ENCODE measurements at places on chromosomes 6 and 20. TPM values are rescaled to one million over a fixed set of nuclear protein-coding genes. Genes with fewer than 3 reads are reported as not detected.

OPRL1 gene
- total RNA-seq, result 0.15 TPM

CYP39A1 gene
- total RNA-seq, result 7.2 TPM

SNTA1 gene
- total RNA-seq, result 2.0 TPM

BMP2 gene
- 6.7 TPM for total RNA-seq

WFDC5 gene
- total RNA-seq, result not detected

ULBP1 gene
- not detected for total RNA-seq

PDYN gene
- total RNA-seq, result not detected

EFCAB8 gene
- not detected for total RNA-seq

SYCP2L gene
- not detected for total RNA-seq

GINS1 gene
- 5.2 TPM for total RNA-seq

FOXQ1 gene
- total RNA-seq, result 5.6 TPM

C6orf163 gene
- total RNA-seq, result 2.6 TPM

SSTR4 gene
- total RNA-seq, result not detected

SMLR1 gene
- not detected for total RNA-seq

UBD gene
- not detected for total RNA-seq

COL10A1 gene
- not detected for total RNA-seq

RHAG gene
- not detected for total RNA-seq

CAP2 gene
- 12.3 TPM for total RNA-seq

THBS2 gene
- 0.05 TPM for total RNA-seq

ARHGAP18 gene
- total RNA-seq, result 14.6 TPM

SLC22A16 gene
- not detected for total RNA-seq

SLC12A5 gene
- 0.75 TPM for total RNA-seq

GRCh38 chr6:158262755-158263154, 49.5 kb upstream of the TULP4 start:
- peaks cover 5% of the 10 kb centered on the region for H3K4me1 ChIP-seq
- no peaks in the 10 kb centered on the region for H3K27me3 ChIP-seq
- H3K27ac ChIP-seq, result no peak overlapping the region
- H3K4me3 ChIP-seq, result no peak overlapping the region

DNA sequence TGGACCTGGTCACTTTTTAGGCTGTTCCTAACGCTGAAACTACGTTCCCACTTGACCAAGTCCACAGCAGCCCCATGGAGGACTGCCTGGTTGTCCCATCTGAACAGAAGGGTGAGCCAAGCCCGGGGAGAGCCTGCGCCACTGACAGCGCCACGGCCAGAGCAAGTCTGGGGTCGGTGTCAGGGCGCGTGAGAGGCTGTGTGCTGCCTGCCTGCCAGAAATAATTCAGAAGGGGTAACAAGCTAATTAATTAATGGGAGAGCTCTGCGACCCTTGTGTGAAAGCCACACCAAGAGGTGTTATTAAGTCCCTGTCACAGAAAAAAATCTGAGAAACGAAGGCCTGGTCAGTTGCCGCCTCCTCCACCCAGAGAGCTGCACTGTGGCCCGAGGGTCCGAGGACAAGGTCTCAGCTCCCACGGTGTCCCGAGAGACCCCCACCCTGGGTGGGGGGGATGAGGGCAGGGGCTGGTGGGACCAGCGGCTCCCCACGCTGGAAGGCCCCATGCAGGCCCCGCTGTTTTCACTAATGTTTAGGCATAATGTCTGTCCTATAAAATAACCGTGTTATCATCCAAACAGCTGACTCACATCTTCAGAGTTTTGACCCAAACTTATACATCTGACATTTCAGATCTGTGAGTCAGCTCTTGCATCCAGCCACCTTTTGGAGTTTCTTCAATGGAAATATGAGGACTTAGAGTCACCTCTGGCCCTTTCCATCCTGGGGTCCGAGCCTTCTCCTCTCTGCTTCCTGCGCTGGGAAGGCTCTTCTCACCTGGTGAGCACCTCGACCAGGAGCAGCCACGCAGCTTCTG, 58.5 kb downstream of the DLL1 start:
- H3K4me3 ChIP-seq, result no peak overlapping the region
- no peaks in the 10 kb centered on the region for H3K27me3 ChIP-seq
- DNase-seq, result peak; percentile 32
- no peaks in the 10 kb centered on the region for H3K36me3 ChIP-seq
- peaks cover 14% of the 10 kb centered on the region for H3K4me1 ChIP-seq

- no peak overlapping the region for H3K27ac ChIP-seq
- peaks cover 44% of the 10 kb centered on the region for H3K4me1 ChIP-seq
- DNase-seq, result no peak
- H3K27me3 ChIP-seq, result no peaks in the 10 kb centered on the region
- no peaks in the 10 kb centered on the region for H3K36me3 ChIP-seq
Measured at GRCh38 chr6:15427331-15428070, 181.6 kb downstream of the JARID2 start.

- H3K4me3 ChIP-seq, result no peak overlapping the region
- H3K4me1 ChIP-seq, result no peaks in the 10 kb centered on the region
- peaks cover 14% of the 10 kb centered on the region for H3K27me3 ChIP-seq
Measured at GRCh38 chr6:34082348-34082747, 63.5 kb downstream of the GRM4 start.

GRCh38 chr6:47206626-47207025, 103.1 kb downstream of the TNFRSF21 start:
- peaks cover 31% of the 10 kb centered on the region for H3K4me1 ChIP-seq
- no peaks in the 10 kb centered on the region for H3K36me3 ChIP-seq
- no peak overlapping the region for H3K27ac ChIP-seq
- no peak overlapping the region for H3K4me3 ChIP-seq
- no peaks in the 10 kb centered on the region for H3K27me3 ChIP-seq

- H3K4me3 ChIP-seq, result no peak overlapping the region
- no peak overlapping the region for H3K27ac ChIP-seq
- H3K36me3 ChIP-seq, result no peaks in the 10 kb centered on the region
- no peaks in the 10 kb centered on the region for H3K4me1 ChIP-seq
- H3K27me3 ChIP-seq, result peaks cover 35% of the 10 kb centered on the region
- no peak for DNase-seq
Measured at GRCh38 chr20:64151633-64152530, 12.4 kb upstream of the MYT1 start.

DNA sequence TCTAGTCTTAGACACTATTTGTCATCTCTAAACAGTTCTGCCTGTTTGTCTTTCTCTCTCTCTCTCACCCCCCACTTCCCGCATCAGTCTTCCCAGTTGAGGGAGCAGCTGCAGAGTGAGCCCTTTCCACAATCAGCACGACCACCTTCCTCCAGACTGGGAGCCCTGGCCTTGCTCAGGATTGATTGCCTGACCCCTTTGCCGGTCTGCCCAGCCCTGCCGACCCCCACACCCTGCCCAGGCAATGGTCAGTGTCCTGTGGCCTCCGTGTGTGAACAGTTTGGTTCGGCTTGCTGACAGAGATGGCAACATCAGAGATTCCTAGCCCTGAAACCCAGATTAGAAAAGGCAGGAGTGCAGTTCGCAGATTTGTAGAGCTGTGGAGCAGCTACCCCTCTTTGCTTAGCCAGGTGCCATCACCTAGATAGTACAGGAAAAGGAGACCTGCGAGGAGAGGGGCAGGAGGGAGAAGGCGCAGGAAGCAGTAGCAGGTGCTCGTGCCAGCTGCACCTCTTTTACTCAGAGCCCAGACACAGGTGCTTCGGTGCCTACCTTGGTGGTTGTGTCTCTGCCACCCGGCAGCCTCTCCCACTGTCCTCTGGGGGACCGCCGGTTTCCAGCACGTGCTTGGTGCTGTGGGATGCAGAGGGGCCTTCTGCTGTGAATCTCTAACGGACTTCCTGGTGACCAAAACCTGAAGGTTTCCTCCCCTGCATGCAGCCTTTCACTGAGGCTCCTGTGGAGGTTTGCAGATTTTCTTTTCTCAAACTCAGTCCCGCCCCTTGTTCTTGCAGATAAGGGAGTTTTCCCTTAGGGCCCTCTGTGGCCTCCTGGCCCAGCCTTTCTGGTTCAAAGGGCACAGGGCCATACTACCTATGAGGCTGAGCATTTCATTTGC, 92.4 kb downstream of the SCML4 start:
- H3K27ac ChIP-seq, result no peak overlapping the region
- no peak overlapping the region for H3K4me3 ChIP-seq
- DNase-seq, result no peak
- no peaks in the 10 kb centered on the region for H3K4me1 ChIP-seq
- peaks cover 34% of the 10 kb centered on the region for H3K27me3 ChIP-seq

DNA sequence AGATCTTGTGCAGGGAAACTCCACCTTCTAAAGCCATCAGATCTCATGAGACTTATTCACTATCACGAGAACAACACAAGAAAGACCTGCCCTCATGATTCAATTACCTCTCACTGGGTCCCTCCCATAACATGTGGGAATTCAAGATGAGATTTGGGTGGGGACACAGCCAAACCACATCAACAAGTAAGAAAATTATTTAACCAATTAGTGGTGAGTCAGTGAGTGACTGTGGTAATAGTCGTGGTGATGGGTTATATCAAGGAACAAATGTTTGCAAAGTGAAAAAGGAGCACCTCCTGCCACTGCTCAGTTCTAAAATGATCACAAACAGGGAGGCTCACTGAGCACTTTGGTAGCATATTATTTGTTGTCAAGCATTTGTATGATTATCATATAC, 20.6 kb downstream of the EPM2A start:
- no peaks in the 10 kb centered on the region for H3K4me1 ChIP-seq
- H3K27ac ChIP-seq, result no peak overlapping the region
- H3K4me3 ChIP-seq, result no peak overlapping the region
- no peak for DNase-seq
- no peaks in the 10 kb centered on the region for H3K27me3 ChIP-seq

DNA sequence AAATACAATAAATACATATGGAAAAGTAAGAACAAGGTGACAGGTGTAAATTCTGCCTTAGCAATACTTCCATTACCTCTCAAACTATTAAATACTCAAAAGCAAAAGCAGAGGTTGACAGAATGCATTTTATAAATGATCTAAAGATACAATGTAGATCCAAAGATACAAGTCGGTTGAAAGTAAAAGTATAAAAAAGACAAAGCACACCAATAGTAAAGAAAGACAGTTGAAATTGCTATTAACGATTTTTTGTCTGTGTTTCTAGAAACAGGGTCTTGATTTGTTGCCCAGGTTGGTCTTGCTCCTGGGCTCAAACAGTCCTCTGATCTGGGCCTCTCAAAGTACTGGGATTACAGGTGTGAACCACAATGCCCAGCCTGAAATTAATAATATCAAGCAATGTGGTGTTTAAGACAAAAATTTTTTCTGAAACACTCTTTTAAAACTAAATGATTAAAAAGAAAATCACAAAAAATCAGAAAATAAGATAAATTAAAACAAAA, 23.9 kb downstream of the ULBP1 start:
- no peak overlapping the region for H3K4me3 ChIP-seq
- H3K4me1 ChIP-seq, result no peaks in the 10 kb centered on the region
- DNase-seq, result no peak
- peaks cover 100% of the 10 kb centered on the region for H3K27me3 ChIP-seq
- H3K27ac ChIP-seq, result no peak overlapping the region

- no peak overlapping the region for H3K27ac ChIP-seq
- H3K36me3 ChIP-seq, result no peaks in the 10 kb centered on the region
Measured at GRCh38 chr20:41889126-41889843, 271.1 kb upstream of the CHD6 start.

- peaks cover 6% of the 10 kb centered on the region for H3K36me3 ChIP-seq
- H3K4me1 ChIP-seq, result peaks cover 9% of the 10 kb centered on the region
- no peak for DNase-seq
- no peaks in the 10 kb centered on the region for H3K27me3 ChIP-seq
- no peak overlapping the region for H3K27ac ChIP-seq
- H3K4me3 ChIP-seq, result no peak overlapping the region
Measured at GRCh38 chr6:25411316-25411950, 132.3 kb downstream of the CARMIL1 start.

- DNase-seq, result no peak
- H3K27ac ChIP-seq, result no peak overlapping the region
- H3K27me3 ChIP-seq, result no peaks in the 10 kb centered on the region
- H3K36me3 ChIP-seq, result peaks cover 9% of the 10 kb centered on the region
Measured at GRCh38 chr20:61350500-61351250, 98.6 kb downstream of the CDH4 start.

DNA sequence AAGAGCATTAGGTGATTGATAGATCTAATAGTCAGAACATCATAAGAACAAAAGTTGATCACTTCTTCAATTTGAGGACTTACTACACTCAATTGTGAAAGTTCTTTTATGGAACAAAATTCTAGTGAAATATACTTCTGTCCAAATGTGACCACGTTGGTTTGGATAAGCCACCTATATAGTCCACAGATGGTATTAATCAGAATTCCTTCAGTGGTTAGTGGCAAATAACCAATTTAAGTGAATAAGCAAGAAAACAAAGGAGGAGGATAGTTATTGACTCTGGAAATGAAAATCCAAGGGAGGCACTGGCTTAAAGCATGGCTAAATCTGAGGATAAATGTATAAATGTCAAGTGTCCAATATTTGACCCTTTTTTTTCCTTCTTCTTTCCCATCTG, 268.5 kb upstream of the MARCKS start:
- no peaks in the 10 kb centered on the region for H3K36me3 ChIP-seq
- peaks cover 6% of the 10 kb centered on the region for H3K4me1 ChIP-seq
- no peak overlapping the region for H3K4me3 ChIP-seq
- DNase-seq, result no peak

GRCh38 chr6:159117563-159117962, 51.6 kb upstream of the FNDC1 start:
- H3K36me3 ChIP-seq, result no peaks in the 10 kb centered on the region
- H3K4me1 ChIP-seq, result no peaks in the 10 kb centered on the region
- DNase-seq, result no peak
- H3K27ac ChIP-seq, result no peak overlapping the region

- H3K4me1 ChIP-seq, result peaks cover 27% of the 10 kb centered on the region
- peak; percentile 85 for DNase-seq
- no peaks in the 10 kb centered on the region for H3K36me3 ChIP-seq
- peak overlapping the region; percentile 20 for H3K4me3 ChIP-seq
- H3K27me3 ChIP-seq, result no peaks in the 10 kb centered on the region
- peak overlapping the region; percentile 0 for H3K27ac ChIP-seq
Measured at GRCh38 chr20:25177890-25178321, 17.6 kb upstream of the ENTPD6 start.

- H3K36me3 ChIP-seq, result no peaks in the 10 kb centered on the region
- no peak overlapping the region for H3K4me3 ChIP-seq
- H3K27ac ChIP-seq, result no peak overlapping the region
- H3K27me3 ChIP-seq, result no peaks in the 10 kb centered on the region
- DNase-seq, result peak; percentile 48
Measured at GRCh38 chr6:126176282-126176681, 163.6 kb upstream of the CENPW start.

DNA sequence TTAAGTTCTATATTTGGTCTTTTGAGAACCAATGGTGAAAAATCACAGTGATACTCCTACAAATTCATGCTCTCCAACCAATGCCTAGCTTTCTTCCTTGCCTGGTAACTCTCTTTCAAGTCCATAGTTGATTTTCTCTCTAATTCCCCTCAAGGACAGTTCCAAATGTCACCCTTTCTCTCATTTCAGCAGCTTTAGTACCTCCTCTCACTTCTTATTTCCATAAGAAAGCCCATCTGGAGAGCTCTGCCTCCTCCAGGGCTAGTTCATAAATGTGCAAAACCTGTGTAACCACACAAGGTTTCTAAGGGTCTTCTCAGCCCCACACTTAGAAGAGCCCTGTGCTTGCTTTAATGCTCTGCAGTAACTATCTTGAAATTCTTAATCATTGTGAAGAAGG, 155.4 kb upstream of the PLCB4 start:
- no peaks in the 10 kb centered on the region for H3K27me3 ChIP-seq
- no peak overlapping the region for H3K4me3 ChIP-seq
- H3K4me1 ChIP-seq, result no peaks in the 10 kb centered on the region
- no peak overlapping the region for H3K27ac ChIP-seq
- DNase-seq, result no peak
- no peaks in the 10 kb centered on the region for H3K36me3 ChIP-seq

GRCh38 chr6:122890250-122890649, 101.2 kb downstream of the SMPDL3A start:
- H3K4me1 ChIP-seq, result no peaks in the 10 kb centered on the region
- no peaks in the 10 kb centered on the region for H3K36me3 ChIP-seq
- H3K27ac ChIP-seq, result no peak overlapping the region

Data from MCF 10A (cell line).